ENCODE measurements at places on chromosomes 13 and 19.

- no peak for DNase-seq
These were observed 8.8 kb downstream of the SCEL start for GRCh38 chr13:77544355-77544754.

GRCh38 chr19:55109527-55110291, 7.7 kb downstream of the PPP1R12C start:
- no peak for DNase-seq

- DNase-seq: no peak
These were observed 55.0 kb upstream of the EEF1AKMT1 start for GRCh38 chr13:20828539-20829364.

DNA sequence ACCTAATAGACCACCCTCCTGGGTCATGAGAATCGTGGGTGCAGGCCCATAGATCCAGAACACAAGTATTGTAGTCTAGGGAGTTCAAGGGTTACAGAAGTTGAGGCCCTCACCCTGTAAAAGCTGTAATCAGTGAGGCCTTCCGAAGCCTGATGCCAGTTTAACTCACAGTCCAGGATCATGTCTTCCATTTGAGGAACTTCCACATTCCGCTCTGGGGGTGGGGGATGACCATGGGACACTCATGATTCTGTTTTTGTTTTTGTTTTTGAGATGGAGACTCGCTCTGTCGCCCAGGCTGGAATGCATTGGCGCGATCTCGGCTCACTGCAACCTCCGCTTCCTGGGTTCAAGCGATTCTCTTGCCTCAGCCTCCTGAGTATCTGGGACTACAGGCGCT, 1.7 kb upstream of the RASIP1 start:
- no peak for DNase-seq

GRCh38 chr19:12867120-12868099, 13.8 kb downstream of the DNASE2 start:
- DNase-seq: peak; percentile 37

GRCh38 chr19:30228113-30228834, 143.9 kb upstream of the ZNF536 start:
- no peak for DNase-seq

DNA sequence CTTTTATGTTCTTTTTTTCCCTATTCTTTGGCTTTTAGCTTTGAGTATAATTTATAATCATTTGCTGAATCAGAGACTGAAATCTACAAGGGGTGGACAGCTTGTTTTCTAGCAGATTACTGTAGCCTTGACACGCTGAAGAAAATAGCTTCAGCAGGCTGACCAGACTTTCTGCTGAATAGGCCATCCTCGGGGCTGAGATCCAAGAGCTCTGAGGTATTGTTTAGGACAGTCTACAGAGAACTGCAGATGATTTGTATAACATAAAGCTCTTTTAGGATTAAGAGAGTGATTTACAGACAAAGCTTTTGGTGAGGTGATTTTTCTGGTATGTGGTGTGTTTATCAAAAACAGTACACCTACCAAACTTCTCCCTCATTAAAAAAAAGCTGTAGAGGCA, 16.8 kb downstream of the POLR1D start:
- no peak for DNase-seq

GRCh38 chr19:47863514-47863936, 4.5 kb downstream of the TPRX2 start:
- peak; percentile 86 for DNase-seq

GRCh38 chr19:33864311-33864850, 67.7 kb downstream of the KCTD15 start:
- DNase-seq: no peak

DNA sequence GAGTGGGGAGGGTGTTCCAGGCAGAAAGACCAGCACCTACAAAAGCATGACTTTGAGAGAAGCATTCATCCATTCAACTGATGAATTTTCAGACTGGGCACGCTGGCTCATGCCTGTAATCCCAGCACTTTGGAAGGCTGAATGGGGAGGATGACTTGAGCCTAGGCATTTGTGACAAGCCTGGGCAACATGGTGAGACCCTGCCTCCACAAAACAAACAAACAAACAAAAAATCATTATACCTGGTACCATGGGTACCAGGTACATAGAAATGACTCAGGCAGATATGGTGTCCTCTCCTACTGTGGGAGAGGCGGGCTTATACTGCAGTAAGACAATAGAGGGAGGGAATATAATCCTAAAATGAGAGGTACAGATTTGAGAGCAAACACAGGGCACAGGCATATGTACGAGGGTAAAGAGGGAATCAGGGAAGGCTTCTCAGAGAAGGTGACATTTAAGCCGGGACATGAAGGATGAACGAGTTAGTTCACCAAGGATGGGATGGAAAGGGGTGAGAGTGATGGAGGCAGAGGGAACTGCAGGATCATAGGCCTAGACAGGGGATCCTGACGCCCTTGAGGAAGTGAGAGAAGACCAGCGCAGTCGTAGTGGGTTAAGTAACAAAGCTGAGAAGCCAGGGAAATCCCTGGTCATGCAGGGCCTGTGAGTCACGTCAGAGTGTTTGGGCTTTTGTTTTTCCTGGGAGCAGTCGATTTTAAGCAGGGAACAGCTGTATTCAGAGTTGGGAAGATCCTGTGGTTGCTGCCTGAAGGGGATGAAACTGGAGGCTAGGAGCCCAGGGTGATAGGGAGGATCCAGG, 2.9 kb downstream of the CYP2S1 start:
- no peak for DNase-seq

DNA sequence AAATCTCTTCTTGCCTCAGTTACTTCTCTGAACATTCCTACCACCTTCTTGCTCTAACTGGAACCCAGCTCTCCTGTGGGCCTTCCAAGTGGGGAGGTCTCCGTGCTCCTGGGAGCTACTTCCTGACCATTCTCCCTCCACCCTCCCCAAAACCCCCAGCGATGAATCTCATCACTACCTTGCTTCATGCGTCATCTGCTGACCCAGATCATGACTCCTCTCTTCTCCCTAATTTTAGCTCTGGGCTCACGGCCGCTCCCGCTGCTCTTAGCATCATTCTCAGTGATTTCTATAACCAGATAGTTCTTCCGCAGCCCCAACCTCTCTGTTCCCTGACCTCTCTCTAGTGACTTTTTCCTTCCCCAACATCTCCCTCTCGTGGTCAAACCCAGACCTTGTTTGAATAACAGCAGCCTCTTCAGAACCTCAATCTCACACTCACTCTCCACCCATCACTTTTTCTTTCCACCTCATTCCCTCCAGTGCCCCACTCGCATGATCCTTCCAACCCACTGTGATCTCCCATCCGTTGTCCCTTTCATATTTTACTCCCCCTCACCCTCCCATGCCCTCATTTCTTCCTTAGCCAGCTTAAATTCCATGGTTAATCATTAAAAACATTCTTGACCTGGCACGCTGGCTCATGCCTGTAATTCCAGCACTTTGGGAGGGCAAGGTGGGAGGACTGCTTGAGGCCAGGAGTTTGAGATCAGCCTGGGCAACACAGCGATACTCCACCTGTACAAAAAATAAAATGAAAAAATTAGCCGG, 21.8 kb downstream of the MRPS12 start:
- DNase-seq: no peak

GRCh38 chr13:87884884-87885283, 213.7 kb downstream of the SLITRK5 start:
- no peak for DNase-seq

GRCh38 chr19:16571822-16572331, 338 bp downstream of the SLC35E1 start:
- no peak for DNase-seq

- DNase-seq: no peak
These were observed 397.4 kb downstream of the FOXO1 start for GRCh38 chr13:40269086-40269485.

DNA sequence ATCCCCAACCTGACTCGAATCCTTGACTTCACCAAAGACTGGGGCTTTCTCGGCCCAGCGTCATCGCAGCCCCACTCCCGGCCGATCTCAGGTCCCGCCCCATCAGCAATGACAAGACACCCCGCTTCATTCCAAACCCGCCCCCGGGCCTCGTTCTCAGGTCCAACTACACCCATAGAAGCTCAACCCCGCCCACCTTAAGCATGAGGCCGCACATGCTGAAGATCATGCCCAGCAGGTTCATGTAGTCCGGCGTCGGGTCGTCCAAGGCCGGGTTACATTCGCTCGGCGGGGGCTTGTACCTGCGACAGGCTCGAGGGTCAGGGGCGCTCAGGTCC, 2.3 kb downstream of the WDR83 start:
- peak; percentile 64 for DNase-seq

- DNase-seq: no peak
These were observed 592 bp downstream of the CLPTM1 start for GRCh38 chr19:44955505-44956439.

DNA sequence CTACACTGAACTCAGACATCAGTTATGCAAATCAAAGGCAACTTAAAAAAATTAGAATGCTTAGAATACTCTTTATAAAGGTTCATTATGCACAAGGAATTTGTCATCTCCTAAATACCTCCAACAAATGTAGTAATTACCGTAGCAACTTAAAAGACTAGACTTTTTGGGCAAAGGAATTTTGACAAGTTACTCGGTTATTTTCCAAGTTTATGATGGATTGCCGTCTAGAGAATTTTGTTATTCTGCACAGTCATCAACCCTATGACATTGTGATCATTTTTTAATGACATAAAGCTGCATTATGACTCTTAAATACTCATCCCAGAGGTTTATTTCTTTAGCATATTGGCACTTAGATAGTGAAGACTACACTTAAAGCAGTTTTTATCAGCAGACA, 71.9 kb downstream of the TRPC4 start:
- no peak for DNase-seq

- DNase-seq: no peak
These were observed 68.7 kb upstream of the FRY start for GRCh38 chr13:31962731-31963370.

GRCh38 chr19:7632340-7633203, 947 bp downstream of the PCP2 start:
- DNase-seq: no peak

- no peak for DNase-seq
These were observed 20.3 kb upstream of the EPHX3 start for GRCh38 chr19:15252398-15253018.

GRCh38 chr19:16585094-16585801, 13.0 kb upstream of the SLC35E1 start:
- DNase-seq: no peak

GRCh38 chr19:33736158-33736557, 60.5 kb upstream of the KCTD15 start:
- no peak for DNase-seq

- DNase-seq: no peak
These were observed 4.5 kb downstream of the IZUMO2 start for GRCh38 chr19:50158577-50158976.

DNA sequence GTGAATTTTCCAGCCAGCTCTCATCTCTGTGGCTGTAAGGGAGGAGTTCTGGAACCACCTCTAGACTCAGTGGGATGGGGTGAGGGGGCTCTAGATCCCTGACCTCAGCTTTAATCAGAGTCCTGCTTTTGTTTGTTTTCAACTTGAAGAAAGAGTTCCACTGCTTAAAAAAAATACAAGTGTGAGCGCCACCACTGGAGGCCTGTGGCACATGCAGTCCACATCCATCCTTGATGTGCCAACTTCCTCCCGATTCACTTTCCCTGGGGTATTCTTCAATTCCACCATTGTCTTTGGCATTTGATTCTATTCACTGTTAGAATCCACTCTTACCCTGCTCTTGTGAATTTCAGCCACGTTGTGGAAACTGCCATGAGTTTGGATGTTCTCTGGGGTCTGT, 62.4 kb upstream of the GJB6 start:
- DNase-seq: no peak

GRCh38 chr13:111967572-111968201, 99.3 kb upstream of the SOX1 start:
- DNase-seq: no peak

GRCh38 chr13:33761740-33762139, 56.2 kb upstream of the RFC3 start:
- DNase-seq: no peak

- no peak for DNase-seq
These were observed 333.9 kb downstream of the RFC3 start for GRCh38 chr13:34151885-34152284.

DNA sequence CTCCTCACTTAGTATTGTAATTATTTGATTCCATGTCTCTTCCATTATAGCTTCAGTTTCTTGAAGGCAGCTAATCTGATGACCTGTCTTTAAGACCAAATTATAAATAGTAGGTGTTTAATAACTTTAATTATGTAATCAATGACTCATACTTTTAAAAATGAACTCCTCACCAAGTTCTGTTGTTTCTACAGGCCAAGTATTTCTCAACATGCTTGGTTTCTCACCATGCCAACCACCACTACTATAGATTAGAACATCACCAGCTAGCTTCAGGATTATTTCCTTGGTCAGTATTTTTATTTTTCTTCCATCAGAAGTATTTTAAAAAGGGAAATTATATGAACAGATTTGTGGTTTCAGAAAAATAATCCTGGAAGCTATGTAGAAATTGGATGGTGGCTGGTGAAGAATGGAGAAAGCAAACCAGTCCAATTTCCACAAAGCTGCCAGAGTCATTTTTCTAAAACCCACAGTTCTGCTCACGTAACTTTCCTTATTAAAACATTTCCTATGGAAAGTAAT, 237.7 kb upstream of the DACH1 start:
- no peak for DNase-seq

- no peak for DNase-seq
These were observed 11.0 kb downstream of the FUZ start for GRCh38 chr19:49801966-49802661.

GRCh38 chr19:44111910-44112463, 1.2 kb upstream of the ZNF225 start:
- DNase-seq: no peak

GRCh38 chr13:23639674-23640073, 69.5 kb downstream of the TNFRSF19 start:
- DNase-seq: no peak

GRCh38 chr19:1156305-1156801, 17.7 kb downstream of the SBNO2 start:
- no peak for DNase-seq

GRCh38 chr19:42252365-42253244, 2.3 kb downstream of the ERF start:
- DNase-seq: no peak

DNA sequence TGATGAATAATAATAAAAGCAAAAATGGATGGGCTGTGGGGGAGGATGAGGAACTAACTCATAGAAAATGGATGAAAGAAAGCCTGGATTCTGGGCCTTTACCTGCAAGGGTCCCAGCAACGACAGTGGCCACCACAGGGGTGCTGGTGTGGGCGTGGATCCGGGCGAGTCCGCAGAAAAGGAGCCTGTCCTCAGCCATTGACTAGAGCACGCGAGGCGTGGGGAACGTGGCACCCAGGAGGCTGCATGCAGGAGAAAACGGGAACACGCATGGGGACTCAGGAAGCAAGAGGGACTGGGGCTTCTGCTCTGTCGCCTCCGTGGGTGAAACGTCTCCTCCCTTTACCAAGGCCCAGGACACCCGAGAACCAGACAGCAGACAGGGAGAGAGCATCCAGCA, 25.8 kb upstream of the DPRX start:
- no peak for DNase-seq

DNA sequence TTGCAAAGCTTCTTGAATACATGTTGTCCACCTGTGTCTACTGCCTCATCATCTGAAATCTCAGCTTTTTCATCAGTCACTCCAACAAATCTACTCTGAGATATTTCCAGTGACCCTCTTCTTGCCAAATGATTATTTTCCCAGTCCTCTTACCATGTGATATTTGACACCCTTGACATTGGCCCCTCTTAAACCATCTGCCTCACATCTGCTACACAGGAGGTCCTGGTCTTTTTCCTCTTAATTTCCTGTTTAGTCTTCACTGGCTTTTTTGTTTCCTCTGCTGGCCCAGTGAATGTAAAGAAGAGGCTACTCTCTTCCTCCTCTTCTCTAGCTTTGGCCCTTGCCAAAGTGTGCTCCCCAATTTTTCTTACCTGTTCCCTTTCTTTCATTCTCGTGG, 218.7 kb downstream of the DNAJC15 start:
- DNase-seq: no peak
